ENCODE measurements at places on chromosomes 3 and 15.
A peak's percentile ranks its signal among the peaks of the same experiment; 100 is the strongest.

GRCh38 chr15:66154581-66154980, 99.0 kb downstream of the MEGF11 start:
- H3K4me1 ChIP-seq = no peaks in the 10 kb centered on the region
- no peak for DNase-seq
- peaks cover 2% of the 10 kb centered on the region for H3K36me3 ChIP-seq
- peaks cover 77% of the 10 kb centered on the region for H3K27me3 ChIP-seq

DNA sequence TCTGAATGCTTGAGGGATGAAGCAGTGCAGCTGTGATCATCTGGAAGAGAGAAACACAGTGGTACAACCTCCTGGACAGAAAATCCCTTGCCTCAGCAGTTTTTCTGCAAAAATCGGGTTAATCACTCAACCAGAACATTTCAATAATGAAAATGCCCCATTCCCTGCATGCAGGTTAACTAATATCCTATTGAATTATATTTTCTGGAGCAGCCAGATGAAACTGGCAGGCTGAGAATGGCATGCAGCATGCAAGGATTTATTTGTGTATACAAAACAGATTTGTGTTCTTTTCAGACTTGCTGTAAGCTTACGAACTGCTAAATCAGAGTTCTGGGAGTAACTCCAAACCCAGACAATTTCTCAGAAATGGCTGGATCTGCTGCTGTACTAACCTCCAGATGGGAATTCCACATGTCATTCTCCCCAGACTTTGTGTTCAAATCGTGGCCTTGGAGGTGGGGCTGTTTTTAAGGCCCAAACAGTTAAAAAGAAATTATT, 39.1 kb downstream of the SLC9A9 start:
- H3K4me1 ChIP-seq = peaks cover 10% of the 10 kb centered on the region
- no peaks in the 10 kb centered on the region for H3K27me3 ChIP-seq
- H3K27ac ChIP-seq = no peak overlapping the region
- no peak for DNase-seq
- H3K4me3 ChIP-seq = no peak overlapping the region

- DNase-seq = no peak
- peaks cover 15% of the 10 kb centered on the region for H3K36me3 ChIP-seq
- no peak overlapping the region for H3K4me3 ChIP-seq
- H3K27ac ChIP-seq = peak overlapping the region; percentile 84
Observed at GRCh38 chr3:125511420-125512118, 8.4 kb downstream of the SNX4 start.

DNA sequence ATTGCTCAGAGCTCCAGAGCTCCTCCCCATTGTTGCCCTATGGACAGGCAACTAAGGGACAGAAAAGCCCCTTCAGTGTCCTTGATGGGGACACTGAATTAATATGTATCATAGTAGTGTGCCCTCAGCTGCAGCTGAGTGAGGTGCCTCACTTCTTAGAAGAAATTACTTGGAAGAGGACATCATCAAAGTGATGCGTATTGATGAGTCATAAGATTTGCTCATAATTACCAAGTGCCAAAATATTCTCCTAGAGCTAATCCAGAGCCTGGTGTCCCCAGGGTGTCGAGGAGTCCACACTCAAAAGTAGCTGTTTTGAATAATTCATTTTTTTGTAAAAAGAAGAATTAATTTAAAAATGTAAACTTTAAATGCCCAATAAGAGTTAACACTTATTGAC, 200.7 kb upstream of the SEMA6D start:
- H3K4me3 ChIP-seq = no peak overlapping the region
- no peaks in the 10 kb centered on the region for H3K4me1 ChIP-seq
- H3K36me3 ChIP-seq = no peaks in the 10 kb centered on the region
- H3K27me3 ChIP-seq = no peaks in the 10 kb centered on the region

GRCh38 chr3:62818347-62818746, 56.9 kb downstream of the CADPS start:
- no peak overlapping the region for H3K4me3 ChIP-seq
- H3K4me1 ChIP-seq = peaks cover 16% of the 10 kb centered on the region
- no peaks in the 10 kb centered on the region for H3K36me3 ChIP-seq

All from chondrocyte (in vitro differentiated cells).